ENCODE measurements at places on chromosomes 3 and 15.

GRCh38 chr3:98563661-98564281 lies 29.6 kb downstream of the CPOX start:
- peak overlapping the region; percentile 100 for H3K27ac ChIP-seq
- peak; percentile 50 for DNase-seq
- H3K4me1 ChIP-seq: peaks cover 51% of the 10 kb centered on the region
- no peaks in the 10 kb centered on the region for H3K27me3 ChIP-seq
- H3K36me3 ChIP-seq: no peaks in the 10 kb centered on the region

GRCh38 chr15:90054618-90055097 lies 47.6 kb downstream of the IDH2 start:
- no peak overlapping the region for H3K4me3 ChIP-seq
- peak overlapping the region; percentile 14 for H3K27ac ChIP-seq
- H3K36me3 ChIP-seq: peaks cover 2% of the 10 kb centered on the region

- no peak overlapping the region for H3K4me3 ChIP-seq
- peaks cover 3% of the 10 kb centered on the region for H3K36me3 ChIP-seq
- H3K27me3 ChIP-seq: peaks cover 76% of the 10 kb centered on the region
- H3K27ac ChIP-seq: no peak overlapping the region
These were observed 170.0 kb downstream of the RAB11A start for GRCh38 chr15:66039117-66039871.

DNA sequence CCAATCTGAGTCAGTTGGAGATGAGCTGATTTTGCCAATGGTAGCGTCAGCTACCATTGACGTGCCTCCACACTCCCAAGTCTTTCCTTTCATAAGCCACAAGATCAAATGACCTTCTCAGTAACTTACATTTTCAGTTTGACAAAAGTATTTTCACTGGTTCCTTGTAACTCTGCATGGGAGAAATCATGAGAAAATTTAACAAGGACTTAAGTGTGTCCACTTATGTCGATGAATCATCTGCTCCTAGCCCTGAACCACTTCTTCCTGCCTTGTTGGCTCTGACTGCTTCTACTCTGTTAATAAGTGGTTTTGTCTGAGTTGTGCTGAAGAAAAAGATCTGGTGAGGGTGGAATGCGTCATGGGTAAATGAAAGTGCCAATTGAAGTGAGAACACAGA lies 101.2 kb downstream of the NFKBIZ start:
- no peak overlapping the region for H3K4me3 ChIP-seq
- peaks cover 4% of the 10 kb centered on the region for H3K27me3 ChIP-seq
- peak overlapping the region; percentile 3 for H3K27ac ChIP-seq
- no peak for DNase-seq
- H3K4me1 ChIP-seq: peaks cover 9% of the 10 kb centered on the region

GRCh38 chr3:119589102-119589773 lies 8.4 kb upstream of the PLA1A start:
- no peaks in the 10 kb centered on the region for H3K36me3 ChIP-seq
- H3K4me3 ChIP-seq: no peak overlapping the region
- H3K27me3 ChIP-seq: peaks cover 24% of the 10 kb centered on the region
- DNase-seq: no peak
- H3K4me1 ChIP-seq: peaks cover 13% of the 10 kb centered on the region

DNA sequence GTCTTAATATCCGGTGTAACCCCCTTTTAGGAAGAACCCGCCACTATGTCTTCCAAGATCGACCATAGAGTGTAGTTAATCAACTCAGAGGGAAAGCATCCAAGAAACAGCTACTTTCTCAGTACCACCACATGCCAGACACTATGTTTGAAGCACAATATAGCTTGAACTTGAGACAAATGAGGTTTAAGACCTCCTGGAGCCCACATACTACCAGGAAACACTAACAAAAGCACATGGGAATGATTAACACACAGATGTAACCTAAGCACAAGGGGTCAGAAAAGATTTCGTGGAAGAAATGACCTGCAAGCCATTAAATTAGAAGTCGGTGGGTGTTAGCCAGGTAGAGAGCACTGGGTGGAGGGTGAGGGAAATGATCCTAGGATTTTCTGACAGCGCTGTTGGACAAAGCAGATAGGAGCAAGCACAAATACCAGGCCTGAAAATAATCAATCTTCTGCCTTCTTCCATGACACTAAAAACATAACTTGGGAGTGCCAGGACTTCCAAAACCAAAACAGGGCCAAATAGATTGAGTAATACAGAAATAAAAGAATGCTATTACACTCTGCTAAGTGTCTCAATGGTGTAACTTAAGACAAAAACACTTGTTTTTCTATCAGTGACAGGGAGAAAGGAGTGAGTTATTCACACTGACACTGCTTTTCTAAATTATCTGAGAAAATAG lies 213.7 kb downstream of the FOXP1 start:
- H3K4me3 ChIP-seq: no peak overlapping the region
- H3K36me3 ChIP-seq: peaks cover 6% of the 10 kb centered on the region
- H3K27ac ChIP-seq: no peak overlapping the region
- peaks cover 26% of the 10 kb centered on the region for H3K4me1 ChIP-seq

DNA sequence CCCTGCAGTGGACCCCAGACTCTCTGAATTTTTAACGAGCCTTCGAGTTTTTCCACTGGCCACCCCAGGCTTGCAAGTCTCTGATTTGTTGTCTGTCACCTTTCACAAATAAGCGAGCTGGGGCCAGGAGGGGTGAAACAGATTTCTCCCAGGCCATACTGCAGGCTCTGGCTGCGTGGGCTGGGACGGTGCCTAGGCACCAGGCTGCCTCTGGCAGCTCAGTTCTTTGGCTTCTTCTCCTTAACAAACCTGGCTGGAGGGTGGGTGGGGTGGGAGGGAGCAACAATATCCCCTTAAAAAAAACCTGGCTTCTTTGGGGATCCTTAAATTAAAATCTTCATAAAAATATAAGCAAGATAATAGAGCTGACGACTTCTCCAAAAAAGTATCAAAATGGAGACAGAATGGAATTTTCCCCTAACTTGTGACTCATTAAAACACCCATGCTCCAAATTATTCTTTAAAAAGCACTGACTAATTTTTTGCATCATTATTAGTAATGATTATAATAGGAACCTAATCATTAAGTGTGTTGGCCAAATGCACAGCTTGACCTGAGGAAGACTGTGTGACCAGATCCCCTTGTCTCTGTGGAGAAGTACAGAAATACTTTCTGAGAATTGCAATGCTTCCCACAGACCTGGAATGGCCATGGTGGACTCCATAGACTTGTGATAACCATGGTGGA lies 84.1 kb downstream of the SNRK start:
- H3K4me1 ChIP-seq: no peaks in the 10 kb centered on the region
- no peak overlapping the region for H3K4me3 ChIP-seq
- DNase-seq: no peak
- H3K27ac ChIP-seq: no peak overlapping the region
- H3K36me3 ChIP-seq: no peaks in the 10 kb centered on the region

DNA sequence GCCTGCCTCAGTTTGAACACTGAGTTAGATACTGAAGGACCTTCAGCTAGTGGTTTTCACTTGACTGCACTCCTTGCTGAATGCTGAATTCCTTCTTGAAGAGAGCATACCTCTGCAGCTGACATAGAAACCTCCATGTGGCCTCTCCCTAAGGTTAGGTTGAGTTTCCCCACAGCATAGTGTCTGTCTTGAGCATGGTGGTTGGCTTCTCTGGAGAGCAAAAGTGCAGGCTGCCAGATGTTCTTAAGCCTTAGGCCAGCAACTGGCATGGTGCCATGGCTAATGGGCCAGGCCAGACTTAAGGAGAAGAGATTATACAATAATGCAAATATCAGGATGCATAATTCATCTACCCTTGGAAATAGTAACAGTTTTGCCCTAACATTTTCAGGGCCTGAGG lies 545.6 kb upstream of the ZNF385D start:
- no peak for DNase-seq
- H3K4me3 ChIP-seq: no peak overlapping the region
- no peak overlapping the region for H3K27ac ChIP-seq

GRCh38 chr3:94251566-94251965 lies 188.7 kb downstream of the NSUN3 start:
- DNase-seq: no peak
- no peak overlapping the region for H3K27ac ChIP-seq

DNA sequence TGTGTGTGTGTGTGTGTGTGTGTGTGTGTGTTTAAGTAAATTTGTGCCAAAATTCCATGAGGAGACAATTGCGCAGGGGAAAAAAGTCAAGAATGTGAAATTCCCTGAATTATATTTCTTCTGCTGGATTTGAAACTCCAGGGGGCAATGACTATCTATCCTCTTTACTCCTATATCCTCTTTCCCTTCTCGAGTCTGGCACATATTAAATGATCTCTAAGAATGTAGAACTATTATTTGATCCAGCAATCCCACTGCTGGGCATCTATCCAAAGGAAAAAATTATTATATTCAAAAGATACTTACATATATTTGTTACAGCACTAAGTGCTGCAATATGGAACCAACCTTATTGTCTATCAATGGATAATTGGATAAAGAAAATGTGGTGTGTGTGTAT lies 350.1 kb upstream of the ADAMTS9 start:
- no peaks in the 10 kb centered on the region for H3K4me1 ChIP-seq
- H3K27ac ChIP-seq: no peak overlapping the region
- no peak overlapping the region for H3K4me3 ChIP-seq
- no peak for DNase-seq

- no peak overlapping the region for H3K4me3 ChIP-seq
- no peak overlapping the region for H3K27ac ChIP-seq
- peaks cover 2% of the 10 kb centered on the region for H3K36me3 ChIP-seq
- no peaks in the 10 kb centered on the region for H3K4me1 ChIP-seq
- no peak for DNase-seq
- no peaks in the 10 kb centered on the region for H3K27me3 ChIP-seq
These were observed 28.6 kb downstream of the ABTB1 start for GRCh38 chr3:127701280-127701911.

DNA sequence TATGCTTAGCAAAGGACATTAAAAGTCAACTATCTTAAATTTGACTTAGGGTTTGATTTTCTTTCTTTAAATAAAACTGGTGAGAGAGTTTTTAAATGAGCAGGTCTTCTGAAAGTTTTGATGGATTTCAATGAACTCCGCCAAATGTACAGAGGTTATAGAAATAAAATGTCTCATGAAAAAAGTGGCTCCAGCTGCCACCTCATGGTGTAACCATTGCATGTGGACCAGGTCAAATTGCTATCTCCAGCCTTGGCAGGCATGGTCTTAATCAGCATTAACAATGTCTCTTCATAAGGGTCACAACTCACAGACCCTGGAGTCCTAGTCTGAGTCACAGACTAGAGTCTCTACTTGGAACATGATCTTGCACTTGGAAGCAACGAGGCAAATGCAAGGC lies 182.3 kb downstream of the ADAMTS17 start:
- no peaks in the 10 kb centered on the region for H3K27me3 ChIP-seq
- no peak overlapping the region for H3K27ac ChIP-seq
- H3K4me3 ChIP-seq: no peak overlapping the region
- DNase-seq: no peak
- H3K4me1 ChIP-seq: no peaks in the 10 kb centered on the region
- H3K36me3 ChIP-seq: no peaks in the 10 kb centered on the region

DNA sequence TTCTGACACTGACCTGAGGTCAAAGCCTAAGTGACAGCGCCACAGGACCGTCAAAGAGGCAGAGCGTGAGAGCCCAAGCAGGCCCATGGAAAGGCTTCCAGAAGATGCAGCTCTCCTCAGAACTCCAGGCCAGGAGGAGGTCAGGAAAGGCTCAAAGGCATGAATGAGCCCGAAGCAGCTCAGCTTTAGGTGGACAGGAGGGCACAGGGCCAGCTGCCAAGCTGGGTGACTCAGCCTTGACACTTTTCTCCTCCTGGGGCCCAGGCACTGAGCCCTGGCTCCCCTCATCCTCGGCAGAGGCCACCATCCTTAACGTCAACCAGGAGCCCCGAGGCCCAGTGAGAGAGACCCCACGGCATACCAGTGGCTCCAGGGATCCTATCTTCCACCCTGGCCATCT lies 62.9 kb downstream of the ADCY5 start:
- H3K4me1 ChIP-seq: peaks cover 10% of the 10 kb centered on the region
- peaks cover 65% of the 10 kb centered on the region for H3K27me3 ChIP-seq
- no peak overlapping the region for H3K27ac ChIP-seq
- H3K36me3 ChIP-seq: peaks cover 2% of the 10 kb centered on the region
- H3K4me3 ChIP-seq: no peak overlapping the region
- DNase-seq: no peak

- H3K36me3 ChIP-seq: no peaks in the 10 kb centered on the region
- no peak for DNase-seq
- no peak overlapping the region for H3K27ac ChIP-seq
- no peak overlapping the region for H3K4me3 ChIP-seq
- no peaks in the 10 kb centered on the region for H3K4me1 ChIP-seq
These were observed 161.9 kb downstream of the FNDC3B start for GRCh38 chr3:172201136-172201869.

- H3K27ac ChIP-seq: no peak overlapping the region
- no peaks in the 10 kb centered on the region for H3K36me3 ChIP-seq
- H3K27me3 ChIP-seq: no peaks in the 10 kb centered on the region
These were observed 1154.3 kb downstream of the ROBO1 start for GRCh38 chr3:78613421-78613879.

DNA sequence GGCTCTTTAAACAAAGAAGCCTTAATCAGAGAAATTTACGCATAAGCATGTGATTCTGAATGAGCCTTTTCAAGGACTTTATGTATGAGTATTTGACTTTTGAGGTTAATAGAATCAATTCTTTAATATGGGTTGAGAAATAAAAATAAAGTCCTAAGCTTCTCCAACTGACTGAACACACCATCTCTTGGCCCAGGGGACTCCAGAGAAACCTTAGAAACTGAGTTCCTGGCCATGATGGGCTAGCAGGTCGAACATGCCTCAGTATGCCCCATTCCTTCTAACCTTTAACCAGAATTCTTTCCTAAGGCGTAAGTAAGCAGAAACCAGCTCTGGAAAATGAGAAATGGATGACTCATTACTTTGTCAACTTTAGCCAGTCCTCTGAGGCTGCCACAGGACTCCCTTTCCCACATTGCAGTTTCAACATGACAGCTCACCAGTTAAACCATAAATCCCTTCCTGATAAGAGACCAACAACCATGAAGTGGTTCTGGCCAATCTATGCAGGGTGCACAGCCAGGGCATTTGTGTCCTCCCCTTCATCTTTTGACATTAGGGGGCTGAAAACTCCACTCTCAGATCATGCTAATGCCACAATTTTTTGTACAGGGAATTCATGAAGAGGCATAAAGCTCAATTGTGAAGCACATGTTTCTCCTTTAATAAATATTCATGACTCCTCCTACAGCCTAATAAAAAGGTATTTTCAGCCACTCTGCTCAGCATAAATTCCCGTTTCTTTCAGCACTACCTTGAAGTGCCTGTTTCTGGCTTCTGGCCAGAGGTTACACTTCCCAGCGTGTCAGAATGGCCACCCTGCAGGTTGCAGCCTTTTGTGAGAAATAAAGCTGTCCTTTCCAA lies 33.3 kb downstream of the TM4SF18 start:
- H3K27ac ChIP-seq: no peak overlapping the region
- no peak overlapping the region for H3K4me3 ChIP-seq
- H3K27me3 ChIP-seq: peaks cover 29% of the 10 kb centered on the region
- peaks cover 4% of the 10 kb centered on the region for H3K36me3 ChIP-seq
- no peaks in the 10 kb centered on the region for H3K4me1 ChIP-seq

GRCh38 chr15:63332367-63333124 lies 49.1 kb downstream of the CA12 start:
- H3K4me3 ChIP-seq: no peak overlapping the region
- peaks cover 3% of the 10 kb centered on the region for H3K4me1 ChIP-seq
- peaks cover 4% of the 10 kb centered on the region for H3K36me3 ChIP-seq
- peaks cover 16% of the 10 kb centered on the region for H3K27me3 ChIP-seq
